ENCODE measurements at places on chromosomes 2 and 18.

- DNase-seq: no peak
Observed at GRCh38 chr18:6629635-6630140, 99.8 kb upstream of the ARHGAP28 start.

- DNase-seq: no peak
Observed at GRCh38 chr2:96409820-96410164, 74.2 kb downstream of the NCAPH start.

- no peak for DNase-seq
Observed at GRCh38 chr18:13635046-13635445, 91.3 kb downstream of the FAM210A start.

DNA sequence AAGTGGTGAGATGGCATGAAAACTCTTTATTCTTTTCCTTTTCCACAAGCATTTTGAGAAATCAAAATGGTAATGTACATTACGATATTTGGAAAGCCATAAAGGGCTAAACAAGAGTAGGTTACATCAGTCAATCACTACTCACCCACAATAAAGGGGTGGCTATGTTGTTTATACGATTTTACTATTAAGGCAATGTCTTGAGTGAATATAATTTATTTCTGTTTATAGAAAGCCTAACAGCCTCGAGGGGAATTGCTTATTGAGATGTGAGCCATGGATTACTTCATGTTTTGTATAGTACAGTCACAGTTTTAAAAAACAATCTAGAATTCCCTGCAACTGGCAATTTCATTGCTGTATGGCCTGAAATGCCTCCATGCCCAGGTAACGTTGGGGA, 237.5 kb upstream of the RBBP8 start:
- no peak for DNase-seq

- no peak for DNase-seq
Observed at GRCh38 chr2:40436093-40436475, 15.8 kb downstream of the SLC8A1 start.

DNA sequence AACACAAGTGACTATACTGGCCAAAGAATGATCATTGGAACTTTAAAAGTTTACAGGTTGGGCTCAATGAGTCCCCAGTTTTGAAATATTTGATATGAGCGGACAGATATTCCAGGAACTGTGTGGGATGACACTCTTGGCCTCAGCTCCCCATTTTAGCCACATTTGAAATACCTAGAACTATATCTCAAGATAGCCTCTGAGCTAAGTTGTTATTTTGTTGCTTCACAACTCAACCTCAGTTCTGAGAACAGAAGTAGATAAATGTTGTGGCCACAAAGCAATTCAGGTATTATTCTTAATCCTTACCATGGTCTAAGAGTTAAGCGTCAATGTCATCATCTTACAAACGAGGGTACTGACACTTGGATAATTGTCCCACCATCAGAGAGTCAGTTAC, 172.2 kb upstream of the SETBP1 start:
- no peak for DNase-seq

DNA sequence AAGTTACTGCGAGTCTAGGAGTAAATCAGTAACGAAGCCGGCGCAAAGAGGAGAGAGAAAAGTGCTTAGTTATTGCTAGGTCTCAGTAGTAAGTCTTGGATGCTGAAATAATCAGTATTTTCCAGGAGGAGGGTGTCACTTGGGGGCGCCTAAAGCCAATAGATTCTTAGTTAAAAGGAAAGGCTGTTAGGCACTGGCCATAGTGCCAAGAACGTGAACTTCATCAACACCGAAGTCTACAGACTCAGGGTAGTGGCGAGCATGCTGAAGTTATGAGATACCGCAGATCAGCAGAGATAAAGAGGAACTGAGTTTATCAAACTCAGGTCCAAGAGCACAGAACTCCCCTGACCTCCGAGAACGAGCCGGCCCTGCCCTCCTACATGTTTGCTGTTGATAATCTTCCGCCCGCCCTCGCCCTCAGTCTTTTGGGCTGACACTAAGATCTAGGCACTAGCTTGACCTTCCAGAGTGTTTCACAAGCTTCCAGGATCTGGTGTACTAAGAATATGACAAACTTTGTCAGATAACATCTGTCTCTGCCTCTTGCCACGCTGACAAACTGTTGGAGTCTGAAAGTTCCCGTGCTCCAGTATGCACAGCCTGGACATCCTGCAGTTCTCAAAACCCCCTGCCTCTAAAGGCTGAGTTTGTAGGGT, 49.2 kb downstream of the CYB5A start:
- no peak for DNase-seq

GRCh38 chr2:143787674-143788073, 658.5 kb downstream of the ARHGAP15 start:
- no peak for DNase-seq

GRCh38 chr18:55395799-55396198, 192.2 kb downstream of the TCF4 start:
- DNase-seq: no peak

DNA sequence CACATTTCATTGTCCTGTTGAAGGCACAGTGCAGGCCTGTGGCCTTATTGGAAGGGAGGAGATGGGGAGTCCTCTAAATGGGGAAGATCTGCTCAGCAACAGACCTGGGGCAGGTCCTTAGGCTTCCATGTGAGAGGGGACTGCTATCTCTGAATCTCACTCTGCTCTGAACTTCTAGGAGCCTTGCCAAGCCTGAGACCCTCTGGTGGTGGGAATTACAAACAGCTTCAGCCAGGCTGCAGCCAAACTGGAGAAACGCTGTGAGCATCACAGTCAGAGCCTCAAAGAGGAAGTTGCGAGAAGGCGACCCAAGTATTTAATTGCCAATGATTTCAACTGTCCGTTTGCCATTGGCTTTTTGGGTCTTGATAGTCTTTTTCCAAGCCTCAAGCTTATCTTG, 66.8 kb upstream of the MC2R start:
- DNase-seq: no peak

DNA sequence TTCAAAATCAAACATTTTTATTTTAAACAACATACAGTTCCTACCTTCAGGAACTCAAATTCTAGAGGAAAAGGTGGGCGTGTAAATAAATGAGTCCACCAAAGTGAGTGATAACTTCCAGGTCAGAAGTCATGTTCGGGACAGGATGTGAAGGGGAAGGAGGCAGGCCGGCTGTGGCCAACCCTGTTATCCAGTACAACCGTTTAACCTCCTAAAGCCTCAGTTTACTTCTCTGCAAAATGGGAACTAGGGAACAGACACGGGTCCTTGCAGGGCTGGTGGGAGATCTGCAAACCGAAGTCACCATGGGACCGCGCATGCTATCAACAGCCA, 373 bp downstream of the EIPR1 start:
- DNase-seq: no peak

DNA sequence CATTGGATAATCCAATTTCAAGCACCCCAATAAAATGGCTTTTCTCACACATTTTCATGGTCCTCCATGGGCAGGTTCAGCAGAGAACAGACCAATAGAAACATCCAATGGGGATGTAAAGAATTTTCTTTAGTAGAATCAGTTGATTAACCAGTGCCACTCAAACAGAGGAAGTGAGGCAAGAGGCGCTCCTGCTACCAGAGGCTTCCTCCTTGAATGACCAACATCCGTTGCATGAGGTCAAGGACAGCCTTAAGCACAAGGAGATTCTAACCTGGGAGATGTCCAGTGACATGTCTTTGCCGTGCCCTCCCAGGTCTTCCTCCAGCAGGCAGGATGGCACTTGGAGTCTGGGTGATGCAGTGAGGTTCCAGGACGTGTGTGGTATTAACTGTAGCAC, 146.6 kb downstream of the PIEZO2 start:
- DNase-seq: no peak

GRCh38 chr2:133733901-133734255, 165.6 kb upstream of the NCKAP5 start:
- no peak for DNase-seq

DNA sequence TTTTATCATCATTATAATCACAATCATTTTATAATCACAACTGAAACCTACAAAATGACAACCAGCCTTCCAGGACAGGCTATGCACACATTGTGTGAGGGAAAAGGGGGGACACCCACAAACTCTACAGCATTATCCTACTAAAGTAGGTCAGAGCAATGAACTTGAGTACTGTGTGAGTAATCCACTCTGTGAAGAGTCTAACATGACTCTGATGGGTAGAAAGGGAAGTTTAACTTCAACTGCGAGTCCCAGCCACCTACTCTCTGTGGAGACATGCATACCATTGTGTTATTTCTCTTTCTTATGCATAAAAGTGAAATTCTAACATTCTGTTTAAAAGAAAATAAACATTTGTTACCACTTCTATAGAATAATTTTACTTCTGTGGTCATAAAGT, 177.9 kb downstream of the ZNF516 start:
- DNase-seq: no peak

GRCh38 chr2:239224199-239224570, 176.6 kb downstream of the HDAC4 start:
- DNase-seq: no peak

- no peak for DNase-seq
Observed at GRCh38 chr2:122023059-122023864, 267.8 kb downstream of the TSN start.

DNA sequence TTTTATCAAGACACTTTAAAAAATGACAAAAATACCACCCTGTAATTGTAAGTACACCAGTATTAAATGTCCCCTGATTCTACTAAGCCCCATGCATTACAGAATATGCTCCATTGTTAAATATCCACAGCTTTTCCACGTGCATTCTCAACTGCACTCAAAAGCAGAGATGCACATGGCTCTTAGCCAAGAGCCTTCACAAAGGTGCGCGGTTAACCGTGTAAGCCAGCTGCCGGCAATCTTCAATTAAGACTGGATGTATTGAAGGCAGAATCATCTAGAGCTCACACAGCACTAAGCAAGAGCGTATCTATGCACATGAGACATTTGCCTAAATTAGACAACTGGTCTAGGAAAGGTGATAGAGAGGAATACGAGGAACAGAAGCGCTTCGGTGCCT, 278.3 kb downstream of the NAPG start:
- no peak for DNase-seq

DNA sequence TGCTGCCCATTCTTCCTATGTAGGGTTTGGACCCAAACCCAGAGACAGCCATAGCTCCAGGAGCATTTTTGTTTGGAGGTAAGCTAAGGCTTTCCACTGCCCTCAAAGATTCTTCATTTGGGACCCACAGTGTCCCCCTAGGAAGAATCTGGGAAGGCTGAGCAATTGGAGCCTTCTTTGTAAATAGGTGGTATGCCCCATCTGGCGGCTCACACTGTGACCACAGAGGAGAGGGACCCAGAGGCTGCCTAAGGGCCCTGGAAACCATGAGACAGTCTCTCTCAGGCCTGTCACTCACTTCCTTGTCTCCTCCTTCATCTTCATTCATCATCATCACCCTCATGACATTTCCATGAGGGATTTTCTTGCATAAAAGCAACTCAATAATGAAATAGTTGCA, 215.4 kb upstream of the OSR1 start:
- no peak for DNase-seq

DNA sequence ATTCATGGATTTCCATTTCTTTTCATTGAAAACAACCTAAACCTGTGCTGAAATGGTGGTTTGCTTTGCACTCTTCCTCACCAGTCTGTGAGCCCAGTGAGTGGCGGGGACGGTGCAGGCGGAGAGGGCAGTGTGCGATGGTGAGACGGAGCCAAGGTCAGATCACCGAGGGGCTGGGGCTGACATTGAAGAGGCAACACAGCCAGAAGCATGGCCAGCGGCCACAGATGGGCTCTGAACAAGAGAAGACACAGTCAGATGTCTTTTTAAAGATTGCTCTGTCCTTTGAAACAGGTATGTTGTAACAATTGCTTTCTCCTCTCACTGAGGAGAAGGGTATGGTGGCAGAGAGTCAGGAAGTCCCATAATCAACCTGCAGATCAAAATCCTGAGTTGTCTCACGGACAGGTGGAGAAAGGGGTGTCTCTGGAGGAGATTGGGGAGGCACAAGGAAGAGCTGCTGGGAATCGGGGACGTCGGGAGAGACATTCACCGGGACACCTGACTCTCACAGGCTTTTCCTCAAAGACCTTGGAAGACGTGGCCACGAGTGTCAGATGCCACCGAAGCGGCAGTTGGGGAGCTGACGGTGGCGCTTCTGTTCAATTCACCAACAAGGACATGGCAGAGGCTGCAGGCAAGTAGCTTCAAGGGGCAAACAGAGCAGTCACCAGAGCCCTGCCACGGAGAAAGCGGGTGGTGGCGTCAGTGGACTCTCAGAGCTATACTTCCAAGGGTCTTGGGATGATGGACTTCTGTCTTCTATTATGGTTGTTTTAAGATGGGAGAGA, 12.1 kb upstream of the ZNF516 start:
- DNase-seq: no peak

GRCh38 chr2:181772334-181772733, 92.0 kb upstream of the NEUROD1 start:
- no peak for DNase-seq

GRCh38 chr2:210337159-210337558, 22.2 kb upstream of the MYL1 start:
- DNase-seq: no peak

DNA sequence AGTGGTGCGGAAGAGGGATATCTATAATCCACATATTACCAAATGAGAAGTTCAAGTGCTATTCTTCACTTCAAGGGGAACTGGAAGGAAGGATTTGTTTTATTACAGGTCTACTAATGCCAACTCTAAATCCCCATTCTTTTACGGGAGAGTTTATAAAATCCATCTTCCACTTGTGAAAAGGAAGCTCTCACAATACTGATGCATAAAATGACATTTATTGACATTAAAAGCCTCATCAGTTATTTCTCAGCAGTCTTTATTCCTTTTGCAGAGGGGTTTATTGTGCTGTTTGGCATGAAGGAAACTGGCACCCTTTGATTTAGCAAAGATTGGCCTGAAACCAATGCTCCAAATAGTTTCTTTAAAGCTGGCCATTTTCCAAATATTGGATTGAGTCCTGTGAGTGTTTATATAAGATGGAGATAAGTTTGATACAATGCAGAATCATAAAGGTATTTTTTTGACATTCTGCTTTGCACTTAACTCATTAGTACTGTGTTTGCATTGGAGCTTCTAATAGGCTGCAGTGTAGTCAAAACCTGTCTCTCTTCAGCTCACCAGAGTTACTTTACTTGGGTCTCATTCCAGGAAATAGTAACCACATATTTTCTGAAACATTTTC, 26.6 kb downstream of the LRP1B start:
- DNase-seq: no peak

- DNase-seq: no peak
Observed at GRCh38 chr2:52079602-52080001, 1047.7 kb upstream of the NRXN1 start.
